Colonic mucosa (tissue), 4 donors: ENCODE measurements at places on chromosomes 2 and 18.

DNA sequence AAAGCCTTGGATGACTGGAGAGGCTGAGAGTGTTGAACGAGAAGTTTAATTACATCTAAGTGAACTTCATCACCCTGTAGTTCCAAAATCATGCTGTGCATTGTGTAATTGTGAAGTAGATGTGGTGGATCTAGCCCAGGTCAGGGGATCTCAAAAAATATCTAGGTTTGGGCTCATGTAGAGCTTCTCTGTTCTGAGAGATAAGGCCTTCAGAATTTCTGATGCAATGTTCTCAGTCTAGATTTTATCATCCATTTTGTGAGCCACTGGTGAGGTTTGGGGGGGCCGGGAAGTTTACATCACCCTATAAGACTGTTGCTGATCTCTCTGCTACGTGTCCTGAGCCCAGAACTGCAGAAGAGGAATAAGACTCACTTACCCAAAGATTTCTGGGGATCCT is 719.4 kb downstream of the SOCS6 start:
- DNase-seq, result no peak

DNA sequence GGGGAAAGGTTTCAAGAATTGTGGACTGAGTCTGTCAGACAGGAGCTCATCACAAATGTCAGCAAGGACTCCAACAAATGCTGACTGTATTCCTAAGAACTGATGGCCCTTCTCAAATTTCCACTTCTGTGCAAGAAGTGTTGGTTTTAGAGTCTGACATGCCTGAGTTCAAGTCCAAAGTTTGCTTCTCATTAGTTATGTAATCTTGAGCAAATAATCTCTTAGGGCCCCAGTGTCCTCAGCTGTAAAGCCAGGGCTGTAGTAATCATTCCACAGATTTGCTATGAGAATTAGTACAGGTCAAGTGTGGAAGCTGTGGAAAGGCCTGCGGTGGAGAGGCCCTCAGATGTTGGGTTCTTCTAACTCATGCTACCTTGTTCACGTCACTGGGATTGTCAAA is 23.9 kb downstream of the MEP1B start:
- DNase-seq, result no peak

- no peak for DNase-seq
Measured at GRCh38 chr2:223043164-223043941, 8.6 kb upstream of the KCNE4 start.

- no peak for DNase-seq
Measured at GRCh38 chr18:5095239-5095638, 101.8 kb downstream of the AKAIN1 start.

- DNase-seq, result no peak
Measured at GRCh38 chr18:48160622-48161021, 230.2 kb upstream of the SMAD2 start.

GRCh38 chr2:37526323-37526722 is 145.1 kb downstream of the CDC42EP3 start:
- no peak for DNase-seq

DNA sequence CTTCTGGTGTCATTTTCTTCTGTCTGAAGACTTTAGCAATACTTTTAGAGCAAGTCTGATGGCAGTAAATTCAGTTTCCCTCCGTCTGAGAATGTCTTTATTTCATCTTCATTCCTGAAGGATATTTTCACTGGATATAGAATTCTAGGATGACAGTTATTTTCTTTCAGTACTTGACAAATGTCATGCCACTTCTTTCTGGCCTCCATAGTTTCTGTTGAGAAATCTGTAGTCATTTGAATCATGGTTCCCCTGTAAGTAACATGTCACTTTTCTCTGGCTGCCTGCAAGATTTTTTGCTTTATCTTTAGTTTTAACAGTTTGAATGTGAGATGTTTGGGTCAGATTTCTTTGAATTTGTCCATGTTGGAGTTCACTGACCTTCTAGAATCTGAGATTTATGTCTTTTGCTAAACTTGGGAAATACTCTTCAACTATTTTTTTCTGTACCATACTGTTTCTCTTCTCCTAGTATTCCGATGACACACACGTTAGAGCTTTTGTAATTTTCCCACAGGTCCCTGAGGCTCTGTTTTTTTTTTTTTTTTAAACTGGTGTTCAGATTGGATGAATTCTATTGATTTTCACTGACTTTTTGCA is 30.2 kb downstream of the RMND5A start:
- no peak for DNase-seq

GRCh38 chr2:127047716-127048617 is 59.0 kb downstream of the BIN1 start:
- peak; percentile 16 for DNase-seq
